ENCODE measurements at places on chromosomes 7 and 10.

- no peak for DNase-seq
Measured at GRCh38 chr10:69826094-69826493, 24.4 kb downstream of the COL13A1 start.

- DNase-seq, result no peak
Measured at GRCh38 chr7:66321283-66321682, 116.1 kb downstream of the TPST1 start.

DNA sequence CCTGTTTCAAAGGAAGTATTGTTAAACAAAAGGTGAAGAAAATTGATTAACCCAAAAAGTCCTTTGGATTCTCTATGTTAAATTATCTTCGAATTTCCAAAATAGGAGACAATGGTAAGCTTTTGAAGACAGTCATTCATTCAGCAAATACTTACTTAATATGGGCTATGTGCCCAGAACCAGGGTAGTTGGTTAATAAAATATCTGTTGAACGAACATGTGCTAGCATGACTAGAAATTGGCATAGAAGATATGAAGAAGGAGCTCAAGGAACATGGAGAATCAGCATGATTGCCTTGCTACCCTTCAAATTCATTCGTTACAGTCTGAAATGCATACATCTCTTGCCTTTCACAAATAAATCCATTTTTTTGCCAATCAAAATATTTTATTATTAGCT lies 123.1 kb upstream of the RHEB start:
- no peak for DNase-seq

GRCh38 chr10:132554053-132554990 lies 16.7 kb downstream of the INPP5A start:
- DNase-seq, result no peak

GRCh38 chr7:15407910-15408309 lies 153.9 kb downstream of the AGMO start:
- no peak for DNase-seq
